ENCODE measurements at places on chromosomes 16 and 17.

GRCh38 chr17:8391711-8392110 lies 5.9 kb downstream of the RNF222 start:
- DNase-seq, result no peak

- DNase-seq, result no peak
Observed at GRCh38 chr16:73248316-73248715, 200.4 kb upstream of the ZFHX3 start.

GRCh38 chr16:15983898-15984297 lies 34.5 kb downstream of the ABCC1 start:
- DNase-seq, result no peak

DNA sequence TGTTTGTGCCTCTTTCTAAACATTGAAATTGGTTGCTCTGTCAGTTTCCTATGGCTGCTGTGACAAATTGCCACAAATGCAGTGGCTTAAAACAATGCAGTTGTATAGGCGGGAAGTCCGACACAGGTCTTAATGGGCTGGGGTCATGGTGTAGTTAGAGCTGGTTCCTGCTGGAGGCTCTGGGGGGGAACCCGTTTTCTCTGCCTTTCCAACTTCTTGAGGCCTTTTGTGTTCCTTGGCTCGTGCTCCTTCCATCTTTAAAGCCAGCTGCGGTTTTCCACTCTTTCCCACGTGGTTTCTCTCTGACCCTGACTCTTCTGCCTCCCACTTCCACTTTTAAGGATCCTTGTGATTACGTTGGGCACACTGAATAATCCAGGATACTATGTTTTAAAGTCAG lies 12.5 kb downstream of the EPN2 start:
- no peak for DNase-seq

DNA sequence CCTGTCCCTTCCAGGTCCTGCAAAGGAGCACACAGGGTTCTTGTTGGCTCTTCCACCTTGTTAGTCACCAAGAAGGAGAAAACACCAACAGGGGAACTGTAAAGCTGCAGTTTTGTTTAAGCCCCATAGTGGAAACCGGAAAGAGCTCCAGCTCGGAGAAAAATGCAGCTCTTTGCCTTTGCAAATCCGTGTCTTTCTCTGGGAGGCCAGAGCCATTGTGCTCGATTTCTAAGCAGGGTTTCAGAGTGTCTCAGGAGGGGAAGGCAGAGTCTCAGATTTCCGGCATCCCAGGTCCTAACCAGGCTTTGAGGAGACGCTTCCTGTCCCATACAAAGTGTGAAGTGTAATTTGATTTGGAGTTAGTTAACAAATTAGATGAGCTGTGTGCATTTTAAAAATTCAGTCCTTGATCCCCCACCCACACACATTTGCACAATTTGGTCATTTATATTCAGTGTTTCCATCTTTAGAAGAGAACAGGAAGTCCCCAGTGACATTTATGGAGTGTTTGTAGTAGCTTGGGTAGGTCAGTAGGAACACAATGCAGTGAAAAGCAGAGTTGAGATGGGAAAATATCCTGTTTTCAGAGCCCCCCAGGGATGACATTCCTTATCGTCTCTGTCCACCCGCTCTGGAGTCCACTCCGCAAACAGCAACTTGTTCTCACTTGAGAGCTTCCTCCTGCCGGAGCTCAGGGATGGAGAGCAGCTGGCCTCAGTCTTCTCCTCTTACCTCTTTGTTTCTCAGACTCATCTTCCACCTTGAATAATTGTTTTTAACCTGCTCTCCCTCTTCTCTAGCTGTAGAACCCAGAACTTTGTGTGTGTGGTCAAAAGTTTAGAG lies 331.9 kb downstream of the SEC14L1 start:
- peak; percentile 66 for DNase-seq

GRCh38 chr16:48447940-48448536 lies 62.8 kb upstream of the SIAH1 start:
- no peak for DNase-seq

All from activated CD4-positive, alpha-beta memory T cell treated with anti-CD3 and anti-CD28 coated beads for 36 hours (primary cell).